Stimulated activated CD4-positive, alpha-beta T cell treated with anti-CD3 and anti-CD28 coated beads, Interleukin-1b, Interleukin-23, amount 100 ng/mL, for 1 hour (primary cell): ENCODE measurements at places on chromosomes 3 and 15.

GRCh38 chr3:177482048-177482691, 284.9 kb upstream of the TBL1XR1 start:
- DNase-seq, result no peak

DNA sequence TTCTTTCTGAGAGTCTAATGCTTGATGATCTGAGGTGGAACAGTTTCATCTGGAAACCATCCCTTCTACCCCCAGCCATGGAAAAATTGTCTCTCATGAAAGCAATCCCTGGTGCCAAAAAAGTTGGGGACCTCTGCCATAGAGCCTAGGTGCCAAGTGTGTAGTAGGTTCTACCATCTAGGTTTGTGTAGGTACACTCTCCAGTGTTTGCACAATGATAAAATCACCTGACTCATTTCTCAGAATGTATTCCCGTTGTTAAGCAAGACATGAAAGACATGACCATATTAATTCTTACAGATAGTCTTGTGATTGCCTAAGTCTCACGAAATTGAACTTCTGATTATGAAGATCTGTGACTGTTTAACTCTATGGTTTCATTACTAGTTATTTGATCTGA, 68.6 kb downstream of the KAT2B start:
- no peak for DNase-seq

GRCh38 chr3:16239780-16240179, 25.0 kb downstream of the DPH3 start:
- no peak for DNase-seq

DNA sequence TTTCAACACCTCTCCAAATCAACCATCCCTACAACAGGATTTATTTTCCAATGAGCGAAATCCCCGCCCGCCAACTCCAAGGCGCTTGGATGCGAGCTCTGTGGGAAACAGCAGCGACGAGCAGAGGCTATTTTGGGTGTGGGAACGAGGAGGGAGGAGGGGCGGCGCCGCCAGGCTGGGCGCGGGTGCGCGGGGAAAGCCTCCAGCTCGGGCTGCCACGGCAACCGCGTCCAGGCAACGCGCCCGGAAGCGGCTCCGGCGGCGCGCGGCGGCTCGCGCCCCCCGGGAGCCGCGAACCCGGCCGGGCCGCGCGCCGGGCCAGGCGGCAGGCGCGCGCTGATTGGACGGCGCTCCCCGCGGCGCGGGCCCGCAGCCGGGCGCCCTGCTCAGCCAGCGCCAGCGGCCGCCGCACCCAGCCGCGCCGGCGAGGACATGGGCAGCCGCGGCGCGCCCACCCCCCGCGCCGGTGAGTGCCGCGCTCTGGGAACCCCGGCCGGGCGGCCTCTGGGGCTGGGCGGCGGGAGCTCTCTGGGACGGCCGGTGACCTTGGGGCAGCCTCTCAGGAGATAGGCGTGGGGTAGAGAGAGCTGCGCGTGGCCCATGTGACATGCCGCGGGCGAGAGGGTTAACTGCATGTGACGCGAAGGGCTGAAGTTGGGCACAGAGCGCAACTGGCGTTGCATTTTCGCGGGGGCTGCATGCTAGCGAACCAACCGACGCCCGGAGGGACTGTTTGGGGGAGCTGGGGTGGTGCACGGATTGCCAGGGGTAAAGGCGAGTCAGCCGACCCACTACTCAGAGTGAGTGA, at the start of gene FAM81A:
Gene FAM81A (plus strand): TSS at position 370 of the 808 bp plus-strand sequence. CDS start 20,441 bp downstream, outside the sequence.
- DNase-seq, result no peak

GRCh38 chr3:46202535-46202934, 5.6 kb downstream of the CCR1 start:
- no peak for DNase-seq

DNA sequence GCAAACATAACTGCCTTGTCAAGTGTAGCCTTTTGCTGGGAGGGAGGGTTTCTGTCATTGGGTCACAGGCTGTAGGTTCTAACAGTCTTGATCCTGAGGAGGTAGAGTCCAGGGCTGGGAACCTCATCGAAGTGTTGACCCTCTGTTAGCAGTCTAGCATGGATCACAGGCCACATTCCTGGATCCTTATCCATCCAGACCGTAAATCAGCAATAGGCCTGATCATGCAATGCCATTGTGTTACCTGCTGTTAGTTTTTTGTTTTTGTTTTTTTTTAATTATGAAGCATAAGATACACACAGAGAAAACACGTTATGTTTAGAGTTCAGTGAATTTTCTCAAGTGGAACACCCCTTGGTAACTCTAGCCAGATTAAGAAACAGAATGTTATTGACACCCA, 282.0 kb upstream of the TPM1 start:
- DNase-seq, result no peak

- no peak for DNase-seq
Measured at GRCh38 chr3:139935016-139935865, at the start of gene CLSTN2. TSS of gene CLSTN2 (plus strand) at chr3:139935185.

- DNase-seq, result no peak
Measured at GRCh38 chr3:128123156-128123537, 465 bp downstream of the RUVBL1 start.

DNA sequence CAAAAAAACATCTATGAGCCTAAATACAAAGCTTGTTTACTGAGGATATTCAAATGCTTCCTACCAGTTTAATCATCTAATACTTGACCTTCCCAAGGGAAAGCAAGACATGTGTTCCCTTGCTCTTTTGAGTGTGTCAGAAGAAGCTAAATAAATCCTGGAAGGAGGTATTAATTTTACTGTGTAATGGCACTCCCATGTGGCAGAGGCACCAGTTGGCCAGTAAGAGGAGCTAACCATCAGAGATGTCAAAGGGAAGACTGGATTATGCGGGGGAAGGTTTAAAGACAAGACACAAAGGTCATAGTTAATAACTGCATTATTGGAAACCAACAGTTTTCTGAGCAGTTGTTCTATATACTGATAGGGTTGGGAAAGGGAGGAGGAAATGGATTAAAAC, 125.1 kb downstream of the SUCLG2 start:
- no peak for DNase-seq

GRCh38 chr15:88661041-88661700, 22.4 kb downstream of the ISG20 start:
- no peak for DNase-seq

GRCh38 chr3:178001670-178002101, 534.5 kb upstream of the KCNMB2 start:
- DNase-seq, result no peak

GRCh38 chr15:67080118-67080899, 14.9 kb downstream of the SMAD3 start:
- DNase-seq, result no peak

DNA sequence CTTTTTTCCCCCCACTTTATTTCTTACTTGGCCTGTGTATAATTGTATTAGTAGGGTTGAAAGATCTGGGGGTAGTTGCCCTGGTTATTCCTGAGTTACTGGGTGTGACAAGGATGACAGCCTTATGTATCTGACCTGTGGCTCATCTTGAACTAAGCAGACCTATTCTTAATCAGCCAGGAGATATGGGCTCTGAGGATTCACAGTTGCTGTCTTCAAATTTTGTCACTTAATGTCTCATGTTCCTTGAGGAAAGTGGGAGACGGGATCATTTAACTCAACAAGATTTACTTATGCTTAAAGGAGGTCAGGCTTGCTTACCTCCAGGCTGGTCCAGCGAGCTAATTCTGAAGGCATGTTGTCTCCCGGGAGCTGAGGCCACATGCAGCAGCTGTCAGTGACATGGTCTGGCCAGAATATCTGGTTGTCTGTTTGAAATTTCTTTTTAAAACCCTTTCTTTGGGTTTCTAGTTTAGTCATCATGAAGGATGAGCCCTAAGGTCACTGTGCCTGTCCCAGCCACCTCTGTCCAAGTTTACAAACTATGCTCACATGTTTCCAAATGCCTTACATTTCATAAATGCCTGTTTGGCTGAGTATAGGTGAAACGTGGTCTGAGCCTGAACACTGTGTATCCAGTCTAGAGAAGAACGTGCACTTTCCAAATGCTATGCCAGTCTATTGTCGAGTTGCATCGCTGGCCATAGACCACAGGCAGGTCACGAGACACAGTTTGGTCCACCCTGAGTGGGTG, 26.8 kb downstream of the LRTM1 start:
- no peak for DNase-seq

DNA sequence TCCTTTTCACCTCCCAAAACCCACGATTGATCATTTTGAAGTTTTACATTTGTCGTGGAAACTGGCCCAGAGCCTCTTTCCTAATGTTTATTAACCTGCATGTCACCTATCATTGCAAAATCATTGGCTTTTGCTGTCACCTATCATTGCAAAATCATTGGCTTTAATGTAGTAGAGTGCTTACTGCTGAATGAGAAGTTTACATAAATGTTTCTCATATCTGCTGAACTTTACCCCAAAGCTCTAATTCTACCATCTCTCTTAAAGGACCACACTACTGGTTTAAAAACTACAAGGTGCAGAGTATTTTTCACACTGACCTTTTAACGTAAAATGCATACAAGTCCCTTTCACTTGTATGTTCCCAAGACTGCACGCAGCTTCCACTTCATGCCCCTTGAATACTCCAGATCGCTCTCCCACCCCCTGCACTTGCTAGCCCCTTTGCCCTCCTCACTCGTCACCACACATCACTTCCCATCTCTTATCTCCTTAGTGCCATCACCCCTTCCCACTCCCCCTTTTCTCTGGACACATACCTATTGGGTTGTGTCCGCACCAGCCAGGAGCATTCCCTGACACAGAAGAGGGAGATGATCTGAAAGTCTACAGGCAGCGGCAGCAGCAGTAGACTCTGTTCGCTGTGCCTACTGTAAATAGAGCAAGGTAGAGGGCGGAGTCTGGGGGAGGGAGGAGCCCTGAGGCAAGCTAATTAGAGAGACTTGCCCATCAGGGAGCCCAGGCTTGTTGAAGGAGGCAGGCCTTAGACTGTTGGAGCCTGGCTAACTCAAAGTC, 30.2 kb upstream of the ATOSA start:
- DNase-seq, result no peak

GRCh38 chr3:97871801-97872524, 50.2 kb downstream of the CRYBG3 start:
- DNase-seq, result no peak

- DNase-seq, result no peak
Measured at GRCh38 chr3:42019953-42020260, 58.0 kb upstream of the ULK4 start.

GRCh38 chr3:192840143-192840836, 77.4 kb downstream of the MB21D2 start:
- no peak for DNase-seq

DNA sequence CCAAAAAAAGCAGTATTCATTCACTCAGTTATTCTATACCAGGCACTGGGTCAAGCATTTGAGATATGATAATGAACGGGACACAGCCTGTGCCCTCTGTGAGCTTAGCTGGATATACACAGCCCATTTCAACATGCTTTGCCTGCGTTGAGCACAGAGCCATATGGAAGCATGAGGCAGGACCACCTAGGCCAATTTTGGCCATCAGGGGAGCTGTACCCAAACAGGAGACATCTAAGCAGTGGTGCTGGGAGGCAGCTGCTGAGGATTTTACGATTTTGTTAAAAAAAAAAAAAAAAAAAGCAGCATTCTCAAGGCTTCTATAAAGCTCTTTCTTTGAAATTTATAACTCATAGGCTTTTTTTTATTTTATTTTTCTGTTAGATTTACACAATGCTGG, 87.2 kb upstream of the SLC2A2 start:
- no peak for DNase-seq

DNA sequence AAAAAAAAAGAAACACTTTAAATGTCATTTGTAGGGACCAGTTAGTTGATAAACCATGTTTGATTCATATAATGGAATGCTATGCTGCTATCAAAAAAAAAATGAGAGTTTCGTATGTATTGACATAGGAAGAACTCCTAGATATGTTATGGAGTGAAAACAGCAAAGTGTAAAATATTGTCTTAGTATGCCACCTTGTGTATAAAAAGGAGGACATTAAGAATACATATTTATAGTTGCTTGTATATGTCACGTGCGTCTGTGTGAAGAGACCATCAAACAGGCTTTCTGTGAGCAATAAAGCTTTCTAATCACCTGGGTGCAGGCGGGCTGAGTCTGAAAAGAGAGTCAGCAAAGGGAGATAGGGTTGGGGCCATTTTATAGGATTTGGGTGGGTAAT, 39.5 kb downstream of the KBTBD8 start:
- DNase-seq, result no peak

GRCh38 chr3:68972358-68972979, 40.1 kb upstream of the TAFA4 start:
- DNase-seq, result peak; percentile 5

DNA sequence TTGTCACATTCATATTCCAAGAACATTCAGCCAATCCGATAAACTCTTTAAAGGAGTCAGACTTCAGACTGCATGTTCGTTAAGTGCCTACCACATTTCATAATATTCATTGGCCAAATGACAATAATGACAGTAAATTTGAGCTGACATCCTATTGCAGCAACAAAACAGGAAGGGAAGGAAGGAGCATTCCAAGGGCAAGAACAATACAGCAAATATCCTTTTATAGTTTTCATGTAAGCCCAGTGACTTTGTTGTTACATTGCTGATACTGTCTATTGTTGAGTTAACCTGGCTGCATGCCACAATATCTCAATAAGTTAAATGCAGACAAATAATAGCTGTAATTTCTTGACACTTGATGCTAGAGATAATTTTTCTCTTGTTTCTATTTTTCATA, 16.4 kb upstream of the CBLB start:
- no peak for DNase-seq

DNA sequence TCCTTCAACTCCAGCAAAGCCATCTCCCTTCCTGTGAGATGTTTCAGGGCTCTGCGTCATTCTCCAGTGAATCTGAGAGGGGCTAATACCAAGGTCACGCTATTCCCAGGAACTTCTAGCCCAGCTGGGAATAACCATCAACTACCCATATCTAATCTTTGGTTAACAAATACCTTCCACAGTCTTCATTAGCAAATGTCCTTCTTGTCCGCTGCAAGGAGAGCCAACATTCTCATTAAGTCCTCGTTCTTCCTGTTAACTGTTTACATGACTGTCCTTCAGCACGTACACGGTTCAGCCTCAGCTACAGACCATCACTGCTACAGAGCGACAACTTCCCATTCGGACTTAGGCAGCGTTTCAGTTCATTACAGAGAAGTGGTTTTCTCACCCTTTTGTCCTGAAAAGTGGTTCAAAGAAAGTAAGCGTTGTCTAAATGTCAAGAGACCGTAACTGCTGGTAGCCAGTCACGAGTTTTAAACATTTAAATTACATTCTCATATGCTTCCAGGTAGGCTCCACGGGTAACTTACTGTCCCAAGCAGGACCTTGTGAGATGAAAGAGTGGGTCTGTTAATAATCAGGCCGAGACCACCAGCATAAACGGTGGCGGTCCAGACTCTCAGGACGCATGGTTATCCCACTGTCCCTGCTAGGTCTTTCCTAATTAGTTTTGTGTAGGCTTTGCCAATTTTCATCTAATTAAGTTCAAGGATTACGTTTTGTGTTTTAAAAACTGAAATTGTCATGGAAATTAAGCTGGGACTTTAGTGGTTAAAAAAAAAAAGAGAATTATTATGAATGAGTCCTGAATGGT, 63.8 kb downstream of the CHSY1 start:
- DNase-seq, result no peak
